Activated CD8-positive, alpha-beta memory T cell treated with anti-CD3 and anti-CD28 coated beads for 36 hours (primary cell): ENCODE measurements at places on chromosomes 5 and 9. TPM values are rescaled to one million over a fixed set of nuclear protein-coding genes. Genes with fewer than 3 reads are reported as not detected.

Gene PCDHGA12
- total RNA-seq, result 0.10 TPM

Gene MARCOL
- not detected for total RNA-seq

Gene PDE6A
- total RNA-seq, result not detected

Gene MRPL36
- total RNA-seq, result 110 TPM

Gene LHX6
- not detected for total RNA-seq

Gene PFN3
- total RNA-seq, result not detected

Gene QRFP
- not detected for total RNA-seq

Gene CKMT2
- total RNA-seq, result not detected

Gene C1QTNF3
- total RNA-seq, result 0.92 TPM

Gene CDH9
- not detected for total RNA-seq

Gene C9orf153
- not detected for total RNA-seq

Gene SHOC1
- total RNA-seq, result not detected

Gene CYSRT1
- total RNA-seq, result 0.23 TPM

Gene AK8
- not detected for total RNA-seq

Gene CERCAM
- total RNA-seq, result 2.2 TPM

Gene C5orf58
- total RNA-seq, result not detected

Gene AGXT2
- total RNA-seq, result not detected

Gene COL5A1
- not detected for total RNA-seq
